ENCODE measurements at places on chromosomes 7 and 10. TPM values are rescaled to one million over a fixed set of nuclear protein-coding genes. Genes with fewer than 3 reads are reported as not detected.

GRCh38 chr7:137873524-137873923 lies 26.8 kb upstream of the DGKI start:
- no peak for DNase-seq

- DNase-seq, result no peak
These were observed 80.7 kb downstream of the HIPK2 start for GRCh38 chr7:139697056-139697455.

Gene CHAT
- not detected for total RNA-seq

- DNase-seq, result no peak
These were observed 849.1 kb upstream of the AUTS2 start for GRCh38 chr7:68748934-68749900.

Gene PNLIPRP3
- total RNA-seq, result not detected

Gene LEP
- total RNA-seq, result 2.7 TPM

DNA sequence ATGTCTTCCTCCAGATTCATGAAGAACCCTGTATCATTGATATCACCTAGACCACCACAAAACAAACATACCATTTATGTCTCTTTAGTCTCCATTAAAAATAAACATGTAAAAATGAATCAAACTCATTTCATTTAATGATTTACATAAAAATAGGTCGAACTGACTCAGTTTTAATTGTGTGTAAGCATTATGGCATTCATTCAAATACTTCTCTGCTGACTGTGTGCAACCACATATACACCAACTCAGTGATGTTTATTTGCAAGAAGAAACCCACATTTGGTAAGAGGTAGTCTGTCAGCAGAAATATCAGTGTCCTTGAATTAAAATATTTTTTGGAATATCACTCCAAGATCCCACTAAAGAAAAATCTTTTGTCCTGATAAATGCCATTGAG lies 30.5 kb downstream of the ABCB1 start:
- no peak for DNase-seq

Gene TMEM270
- total RNA-seq, result not detected

Gene COL17A1
- total RNA-seq, result 0.43 TPM

GRCh38 chr10:97066877-97067555 lies 118.7 kb downstream of the SLIT1 start:
- DNase-seq, result no peak

Data from Right ventricle myocardium inferior (tissue), 1 donor.